Central memory CD4-positive, alpha-beta T cell (primary cell): ENCODE measurements at places on chromosomes 11 and 22.

GRCh38 chr11:86118253-86118652, 49.4 kb upstream of the PICALM start:
- DNase-seq, result no peak

DNA sequence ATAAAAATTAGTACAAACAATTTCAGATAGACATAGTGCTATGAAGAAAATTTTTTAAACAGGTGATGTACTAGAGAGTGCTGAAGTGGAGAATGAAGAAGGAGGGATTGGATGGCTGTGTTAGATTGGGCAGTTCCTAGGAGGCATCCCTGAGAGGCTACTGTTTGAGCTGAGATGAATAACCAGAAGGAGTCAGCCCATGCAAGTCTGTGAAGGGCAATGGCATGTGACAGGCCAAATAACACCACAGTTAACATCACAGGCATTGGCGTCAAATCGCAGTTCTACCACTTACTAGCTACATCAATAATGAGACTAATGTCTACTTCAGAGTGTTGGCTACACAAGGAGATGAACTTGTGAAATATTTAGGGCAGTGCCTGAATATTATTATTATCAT, 35.4 kb downstream of the HORMAD2 start:
- no peak for DNase-seq

DNA sequence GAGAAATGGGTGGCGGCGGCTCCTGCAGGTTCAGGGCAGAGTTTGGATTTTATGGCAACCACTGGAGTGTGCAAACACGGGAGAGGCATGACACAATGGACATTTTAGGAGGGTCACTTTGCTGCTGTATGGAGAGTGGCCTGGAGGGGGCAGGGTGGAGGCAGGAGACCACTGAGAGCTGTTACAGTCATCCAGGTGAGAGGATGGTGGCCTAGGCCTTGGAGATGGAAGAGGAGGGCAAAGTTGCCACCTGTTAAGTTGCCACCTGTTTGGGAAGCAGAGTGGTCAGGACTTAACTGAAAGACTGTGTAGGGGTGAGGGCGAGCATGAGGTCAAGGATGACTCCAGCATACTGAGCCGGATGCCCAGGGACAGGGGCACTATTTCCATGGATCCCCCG, 2.3 kb upstream of the RAD9A start:
- no peak for DNase-seq

GRCh38 chr11:110286298-110287040, 9.9 kb downstream of the RDX start:
- DNase-seq, result no peak

DNA sequence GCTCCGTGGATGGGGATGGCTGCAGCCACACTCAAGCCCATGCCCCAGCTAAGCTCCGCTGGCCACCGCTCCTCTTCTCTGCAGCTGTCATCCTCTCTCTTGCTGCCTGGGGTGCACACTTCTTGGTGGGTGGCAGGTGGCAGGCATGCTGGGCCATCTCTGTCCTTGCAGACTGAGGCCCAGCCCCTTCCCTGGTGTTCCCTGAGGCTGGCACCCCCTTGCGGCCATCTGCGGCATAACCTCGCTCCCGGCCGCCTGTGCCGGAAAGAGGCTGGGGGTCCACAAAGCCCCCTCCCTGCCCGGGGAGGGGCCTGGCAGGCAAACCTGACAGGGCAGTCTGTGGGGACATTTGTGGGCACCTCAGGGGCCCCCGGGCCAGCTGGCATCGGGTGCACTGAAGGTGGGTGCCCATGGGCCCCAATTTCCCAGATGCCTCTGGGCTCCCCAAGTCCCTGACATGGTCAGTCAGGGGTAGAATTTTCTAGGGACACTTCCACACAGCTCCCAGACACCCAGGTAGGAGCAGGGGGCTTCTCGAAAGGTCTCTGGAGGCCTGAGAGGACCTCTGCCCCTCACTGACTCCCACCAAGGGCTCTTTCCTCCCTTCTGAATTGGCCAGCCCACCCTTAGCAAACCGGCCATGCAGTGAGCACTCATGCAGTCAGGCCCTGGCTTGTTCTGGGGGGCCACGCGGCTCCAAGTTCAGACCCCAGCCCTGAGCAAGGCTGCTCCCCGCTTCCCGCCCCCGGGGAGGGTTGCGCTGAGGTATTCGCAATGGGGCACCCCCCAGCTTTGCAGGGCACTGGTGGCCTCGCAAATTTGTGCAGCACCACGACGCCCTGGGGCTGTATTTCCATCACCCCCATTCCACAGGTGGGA, 23.5 kb upstream of the TH start:
- DNase-seq, result peak; percentile 10

- DNase-seq, result no peak
Measured at GRCh38 chr11:33910296-33910957, 18.6 kb upstream of the LMO2 start.

- no peak for DNase-seq
Measured at GRCh38 chr22:32119568-32120235, 39.4 kb downstream of the C22orf42 start.
